IPS DF 6.9 (cell line): ENCODE measurements at places on chromosomes 2 and 18.

GRCh38 chr2:217307023-217307422 is 447.2 kb upstream of the TNP1 start:
- DNase-seq: no peak

GRCh38 chr2:239279508-239280295 is 121.1 kb downstream of the HDAC4 start:
- no peak for DNase-seq

DNA sequence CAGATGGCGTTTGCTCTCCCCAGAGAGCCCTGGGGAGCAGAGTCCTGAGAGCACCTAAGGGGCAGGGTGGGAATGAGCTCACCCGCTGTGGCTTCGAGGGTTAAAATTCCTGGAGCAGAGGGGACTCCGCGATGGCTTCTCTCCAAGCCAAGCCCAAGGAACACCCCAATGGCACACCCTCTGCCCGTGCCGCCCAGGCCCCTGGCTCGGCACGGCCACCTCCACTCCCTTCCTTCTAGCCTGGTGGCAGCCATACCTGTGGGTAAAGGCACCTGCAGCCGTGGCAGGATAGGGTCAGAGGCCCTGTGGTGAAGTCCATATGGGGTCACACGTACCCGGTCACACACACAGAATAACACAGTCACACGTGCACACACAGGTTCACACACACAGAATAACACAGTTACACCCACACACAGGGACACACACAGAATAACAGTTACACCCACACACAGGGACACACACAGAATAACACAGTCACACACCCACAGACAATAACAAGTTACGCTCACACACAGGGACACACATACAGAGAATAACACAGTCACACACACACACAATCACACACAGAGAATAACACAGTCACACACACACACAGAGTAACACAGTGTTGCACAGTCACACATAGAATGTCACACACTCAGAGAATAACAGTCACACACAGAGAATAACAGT is 50.5 kb downstream of the RAMP1 start:
- DNase-seq: no peak

DNA sequence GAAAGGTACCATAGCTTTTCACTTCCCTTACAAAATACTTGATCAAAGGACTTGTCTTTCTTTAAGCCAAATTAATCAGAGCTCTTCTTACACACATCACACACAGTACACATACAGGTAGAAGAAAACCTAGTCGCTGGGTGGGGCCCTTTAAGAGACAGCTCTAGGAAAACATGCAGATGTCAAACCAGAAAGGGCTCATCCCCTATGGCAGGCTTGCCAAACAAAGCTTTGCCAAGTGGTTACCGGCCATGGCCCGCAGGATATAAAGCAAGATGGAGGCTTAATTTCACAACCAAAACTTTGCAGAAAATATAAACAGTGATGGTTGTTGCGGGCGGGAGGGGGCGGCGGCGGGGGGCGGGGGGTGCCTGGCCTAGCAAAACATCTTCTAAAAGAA is 2156.0 kb upstream of the PIK3C3 start:
- no peak for DNase-seq

DNA sequence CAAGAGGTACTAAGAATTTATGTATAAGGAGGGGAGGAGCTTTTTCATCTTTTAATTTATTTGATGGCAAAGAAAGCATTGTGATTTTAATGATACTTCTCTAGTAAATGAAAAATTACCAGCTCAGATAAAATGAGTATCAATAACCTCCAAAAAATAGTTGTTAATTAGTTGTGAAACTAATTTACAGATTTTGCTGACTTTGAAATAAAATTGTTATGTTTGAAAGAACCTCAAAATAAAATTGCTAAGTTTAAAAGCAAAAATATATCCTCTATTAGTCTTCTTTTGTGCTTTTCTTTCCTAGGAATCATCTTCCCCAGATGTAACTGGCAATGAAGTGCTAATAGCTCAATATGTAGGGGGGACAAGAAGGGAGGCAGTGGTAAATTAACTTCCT is 36.5 kb downstream of the ZC3H6 start:
- DNase-seq: no peak

DNA sequence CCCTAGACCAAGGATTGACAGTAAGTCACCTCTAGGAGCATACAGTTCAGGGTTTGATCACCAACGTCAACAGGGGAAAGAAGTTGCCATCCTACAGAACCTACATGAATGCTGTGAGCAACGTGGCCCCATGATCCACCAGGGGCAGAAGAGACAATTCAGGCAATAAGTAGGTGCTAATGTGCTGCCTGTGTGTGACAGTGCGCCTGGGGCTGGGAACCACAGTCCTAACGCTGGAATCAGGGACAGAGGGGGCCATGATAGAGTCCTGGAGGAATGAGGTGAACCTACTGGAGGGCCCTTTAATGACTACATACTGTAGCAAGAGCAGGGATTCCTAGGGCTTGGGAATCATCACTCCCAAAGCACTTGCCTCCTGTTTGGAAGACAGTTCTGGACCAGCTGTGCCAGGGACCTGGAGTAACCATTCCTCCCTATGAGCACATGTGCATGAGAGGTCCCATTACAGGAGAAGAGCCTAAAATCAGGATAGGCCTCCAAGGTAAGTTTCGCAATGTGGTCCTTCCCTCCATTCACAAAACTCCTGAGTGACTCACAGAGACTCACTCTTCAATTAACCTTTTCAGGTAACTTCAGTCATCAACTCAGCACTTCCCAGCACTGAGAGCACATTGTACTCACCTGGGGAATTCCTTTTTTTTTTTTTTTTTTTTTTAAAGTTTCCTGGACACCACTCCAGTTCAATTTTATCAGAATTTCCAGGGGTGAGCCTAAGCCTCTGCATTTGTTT is 214.0 kb downstream of the TMEM163 start:
- DNase-seq: no peak

GRCh38 chr18:25113566-25113965 is 238.4 kb downstream of the ZNF521 start:
- DNase-seq: no peak

- no peak for DNase-seq
These were observed 24.2 kb downstream of the GPC1 start for GRCh38 chr2:240459401-240460252.

- DNase-seq: no peak
These were observed 17.8 kb upstream of the SULT1C2 start for GRCh38 chr2:108270768-108271506.

DNA sequence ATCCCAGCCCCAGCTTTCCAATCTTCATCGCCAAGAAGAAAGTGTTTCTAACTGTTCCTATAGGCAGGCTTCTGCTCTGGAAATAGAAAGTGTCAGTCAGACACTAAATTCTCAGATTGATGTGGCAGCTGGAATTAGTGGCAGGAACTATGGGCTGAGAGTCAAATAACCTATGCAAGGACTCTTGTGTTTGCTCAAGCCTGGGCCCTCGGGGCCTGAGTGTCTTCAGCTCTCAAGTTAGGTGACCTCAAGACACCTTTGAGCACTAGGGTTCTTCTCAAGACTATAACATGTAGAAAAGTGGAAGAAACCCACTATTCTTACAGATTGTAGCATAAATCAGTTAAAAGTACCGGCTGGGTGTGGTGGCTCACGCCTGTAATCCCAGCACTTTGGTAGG is 694.5 kb downstream of the RNF144A start:
- DNase-seq: no peak

GRCh38 chr2:36702781-36703180 is 6.3 kb downstream of the VIT start:
- no peak for DNase-seq

DNA sequence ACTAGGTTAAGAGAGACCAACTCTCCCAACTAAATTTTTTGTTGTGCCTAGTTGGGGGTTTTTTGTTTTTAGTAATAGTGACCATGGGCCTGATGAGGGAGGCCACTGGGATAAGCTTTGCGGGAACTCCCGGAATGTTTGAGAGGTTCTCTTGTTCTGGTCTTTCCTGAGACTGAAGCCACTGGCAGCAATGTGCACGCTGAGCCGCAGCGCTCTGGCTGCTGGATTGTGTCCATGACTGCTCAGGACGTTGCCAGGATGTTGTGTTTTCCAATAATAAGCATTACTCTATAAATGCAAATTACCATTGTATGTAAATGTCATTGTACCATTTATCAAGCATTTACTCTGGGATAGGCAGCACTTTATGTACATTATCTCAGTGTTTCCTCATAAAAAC is 126.1 kb downstream of the GALNT1 start:
- DNase-seq: no peak

DNA sequence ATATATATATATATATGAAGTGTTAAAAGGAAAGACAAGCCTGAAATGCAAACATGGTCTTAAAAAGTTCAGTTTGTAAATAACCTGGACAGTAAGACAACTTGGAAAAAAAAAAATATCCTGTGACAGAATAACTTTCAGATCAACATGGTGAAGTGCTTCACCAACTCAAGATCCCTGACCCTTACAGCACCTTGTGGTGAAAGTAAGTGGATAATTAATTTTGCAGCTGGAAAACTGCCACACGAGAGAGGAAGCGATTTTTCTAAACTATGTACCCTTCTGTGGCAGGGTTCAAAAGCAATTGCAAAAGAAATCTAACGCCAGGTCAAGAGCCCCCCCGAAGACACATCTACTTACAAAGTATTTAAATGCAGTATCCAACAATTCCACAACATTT is 95.8 kb downstream of the PAX3 start:
- DNase-seq: no peak

- DNase-seq: no peak
These were observed 103.1 kb downstream of the SH3BP4 start for GRCh38 chr2:235054919-235055318.

DNA sequence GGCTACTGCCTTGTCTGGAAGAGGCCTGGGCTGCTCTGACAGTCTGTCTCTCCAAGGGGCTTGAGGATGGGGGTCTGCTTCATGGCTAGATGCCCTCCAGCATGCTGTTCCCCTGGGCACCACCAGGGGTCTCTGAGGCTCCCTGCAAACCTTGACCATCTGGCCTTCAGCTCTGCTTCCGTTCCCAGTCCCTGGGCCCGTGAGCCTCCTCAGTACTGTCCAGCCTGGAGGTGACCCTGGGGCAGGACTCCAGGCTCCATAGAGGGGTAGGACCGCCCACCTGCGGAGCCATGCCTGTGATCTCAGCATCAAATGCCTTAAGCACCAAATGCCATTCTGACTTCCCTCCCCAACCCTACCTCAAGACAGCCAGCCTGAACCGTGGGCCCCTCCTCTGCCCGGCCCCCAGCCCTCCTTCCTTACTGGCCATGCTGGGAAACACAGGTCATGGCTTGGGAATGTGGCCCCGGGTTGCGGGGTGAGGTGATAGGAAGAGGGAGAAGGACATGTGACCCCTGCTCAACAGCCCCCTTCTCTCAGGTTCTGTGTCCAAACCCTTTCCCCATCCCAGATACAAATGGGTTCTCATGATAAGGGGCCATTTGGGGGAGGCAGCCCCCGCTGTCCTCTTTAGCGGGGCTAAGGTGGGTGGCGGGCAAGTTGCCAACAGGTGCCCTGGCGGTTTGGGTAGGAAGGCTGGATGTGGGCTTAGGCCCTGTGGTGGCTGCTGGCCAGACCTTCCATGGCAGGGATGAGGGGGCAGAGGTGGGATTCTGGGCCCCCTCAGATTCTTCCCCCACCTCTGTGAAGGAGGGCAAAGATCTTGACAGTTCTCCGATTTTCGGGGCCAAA is 25.0 kb downstream of the SPEG start:
- DNase-seq: no peak

GRCh38 chr2:99520813-99521212 is 31.0 kb upstream of the REV1 start:
- DNase-seq: no peak

DNA sequence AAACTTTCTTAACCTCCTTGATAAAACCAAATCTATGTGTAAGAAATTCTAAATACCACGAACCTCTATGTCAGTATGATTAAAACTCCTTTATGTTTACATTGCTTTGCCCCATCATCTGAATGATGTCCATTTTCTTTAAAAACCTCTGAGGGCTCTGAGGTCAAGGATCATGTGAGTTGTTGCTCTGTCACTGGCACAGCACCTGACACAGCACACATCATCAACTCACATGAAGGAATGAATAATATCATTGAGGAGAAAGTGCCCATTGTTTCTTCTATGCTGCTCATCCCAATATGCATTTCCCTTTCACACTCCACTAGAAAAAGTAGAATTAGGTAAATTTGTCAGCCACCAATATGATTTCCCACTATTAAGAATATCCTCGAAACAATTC is 1178.7 kb upstream of the NRXN1 start:
- DNase-seq: no peak

GRCh38 chr2:3451169-3451568 is 68.2 kb downstream of the ADI1 start:
- no peak for DNase-seq

- no peak for DNase-seq
These were observed 7.4 kb downstream of the CERKL start for GRCh38 chr2:181649436-181649979.

DNA sequence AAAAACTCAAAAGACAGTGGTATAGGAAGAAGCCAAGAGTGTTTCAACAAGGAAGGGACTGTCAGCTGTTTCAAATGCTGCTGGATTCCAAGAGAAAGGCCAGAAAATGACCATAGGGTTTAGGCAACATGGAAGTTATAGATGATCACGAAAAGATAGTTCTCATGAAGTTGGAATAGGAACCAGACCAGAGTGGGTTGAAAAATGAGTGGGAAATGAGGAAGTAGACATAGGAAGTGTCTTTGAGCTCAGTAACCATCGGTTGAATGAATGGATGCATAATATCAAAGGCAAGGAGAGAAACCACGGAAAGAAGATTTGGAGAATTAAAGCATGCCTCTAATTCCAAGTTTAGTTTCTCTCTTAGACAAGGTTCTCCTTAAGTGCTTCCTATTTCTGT is 1.3 kb downstream of the NCAPH start:
- no peak for DNase-seq

- DNase-seq: no peak
These were observed 107.2 kb upstream of the CDH2 start for GRCh38 chr18:28284132-28284531.

DNA sequence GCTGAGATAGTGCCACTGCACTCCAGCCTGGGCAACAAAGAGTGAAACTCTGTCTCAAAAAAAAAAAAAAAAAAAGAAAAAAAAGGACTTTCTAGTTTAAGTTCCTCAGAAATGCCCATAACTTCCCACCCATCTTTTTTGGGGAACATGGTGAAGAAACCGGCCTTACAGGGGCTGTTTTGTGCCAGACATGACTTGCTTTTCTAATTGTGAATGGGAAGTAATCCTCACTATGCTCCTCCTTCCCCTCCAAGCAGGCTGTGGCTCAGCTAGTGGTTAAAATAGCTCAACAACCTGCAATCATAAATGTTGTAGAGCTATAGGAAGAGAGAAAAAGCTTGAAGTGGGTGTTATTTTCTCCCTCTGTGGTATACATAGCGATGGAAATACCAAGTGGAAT is 34.1 kb upstream of the OLA1 start:
- DNase-seq: no peak

GRCh38 chr2:122210898-122211856 is 455.7 kb downstream of the TSN start:
- no peak for DNase-seq
